ENCODE measurements at places on chromosomes 1 and 21. TPM values are rescaled to one million over a fixed set of nuclear protein-coding genes. Genes with fewer than 3 reads are reported as not detected.

- DNase-seq, result no peak
These were observed 144.3 kb upstream of the PRMT6 start for GRCh38 chr1:106912131-106912530.

GRCh38 chr1:43636006-43636641 lies 13.8 kb upstream of the KDM4A start:
- DNase-seq, result no peak

DNA sequence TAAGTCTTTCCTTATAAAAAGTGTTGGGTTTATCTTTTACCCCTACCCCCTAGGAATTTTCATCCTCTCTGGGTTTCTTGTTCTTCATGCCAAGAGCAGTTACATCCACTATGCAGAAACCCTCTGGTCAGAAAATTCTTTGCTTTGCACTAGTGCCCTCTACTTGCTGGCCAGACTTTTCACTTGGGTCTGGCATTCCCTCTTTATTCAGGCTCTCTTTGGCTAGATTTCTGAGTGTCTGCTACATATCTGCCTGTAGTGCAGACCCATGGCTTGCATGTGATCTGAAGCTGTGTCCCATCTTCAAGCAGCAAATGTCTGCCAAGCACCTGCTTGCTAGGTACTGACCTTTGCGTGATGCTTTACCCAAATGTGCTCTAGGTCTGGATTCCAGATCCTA lies 237.0 kb downstream of the GPATCH2 start:
- no peak for DNase-seq

DNA sequence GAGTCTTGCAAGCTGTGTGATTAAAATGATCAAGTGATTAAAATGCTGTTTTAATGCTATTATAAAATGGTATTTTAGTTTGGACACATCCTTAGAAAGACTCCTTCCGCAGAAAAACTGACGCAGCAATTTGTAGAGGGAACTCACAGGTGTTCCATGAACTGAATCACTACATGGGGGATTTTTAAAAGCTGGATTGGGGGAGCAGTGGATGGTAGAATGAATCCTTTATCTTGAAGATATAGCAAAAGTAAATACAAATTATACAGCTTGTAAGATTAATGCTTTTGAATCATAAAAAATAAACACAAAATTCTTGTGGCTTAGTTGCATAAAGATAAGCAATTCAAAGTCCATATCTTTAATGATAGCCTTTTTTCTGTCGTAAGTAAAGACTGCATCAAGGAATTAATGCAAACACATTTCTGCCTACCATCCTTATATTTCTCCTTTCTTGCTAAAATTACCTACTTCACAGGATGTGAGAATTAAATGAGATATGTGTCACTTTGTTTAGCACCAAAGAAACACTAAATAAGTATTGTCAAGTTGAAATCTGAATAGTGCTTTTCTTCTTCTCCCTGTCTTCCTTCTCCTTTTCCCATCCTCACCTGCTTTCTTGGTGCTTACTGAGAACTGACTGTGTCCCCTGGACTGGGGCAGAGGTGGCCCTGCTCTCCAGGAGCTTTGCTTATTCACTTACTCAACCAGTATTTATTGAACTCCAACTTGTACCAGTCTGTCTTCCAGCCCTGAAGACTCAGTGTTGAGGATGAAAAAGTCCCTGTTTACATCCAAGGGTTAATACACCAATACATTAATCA lies 61.5 kb upstream of the F3 start:
- no peak for DNase-seq

Gene TMEM52
- total RNA-seq, result 65.6 TPM

Gene CYP4A22
- not detected for total RNA-seq

- DNase-seq, result no peak
These were observed 63.5 kb downstream of the DNTTIP2 start for GRCh38 chr1:93815366-93816110.

GRCh38 chr1:36692465-36693160 lies 209.9 kb upstream of the CSF3R start:
- DNase-seq, result no peak

GRCh38 chr1:232322162-232322734 lies 307.7 kb downstream of the SIPA1L2 start:
- no peak for DNase-seq

GRCh38 chr1:101448018-101448417 lies 211.2 kb downstream of the S1PR1 start:
- no peak for DNase-seq

Gene MYOC
- total RNA-seq, result 1.3 TPM

DNA sequence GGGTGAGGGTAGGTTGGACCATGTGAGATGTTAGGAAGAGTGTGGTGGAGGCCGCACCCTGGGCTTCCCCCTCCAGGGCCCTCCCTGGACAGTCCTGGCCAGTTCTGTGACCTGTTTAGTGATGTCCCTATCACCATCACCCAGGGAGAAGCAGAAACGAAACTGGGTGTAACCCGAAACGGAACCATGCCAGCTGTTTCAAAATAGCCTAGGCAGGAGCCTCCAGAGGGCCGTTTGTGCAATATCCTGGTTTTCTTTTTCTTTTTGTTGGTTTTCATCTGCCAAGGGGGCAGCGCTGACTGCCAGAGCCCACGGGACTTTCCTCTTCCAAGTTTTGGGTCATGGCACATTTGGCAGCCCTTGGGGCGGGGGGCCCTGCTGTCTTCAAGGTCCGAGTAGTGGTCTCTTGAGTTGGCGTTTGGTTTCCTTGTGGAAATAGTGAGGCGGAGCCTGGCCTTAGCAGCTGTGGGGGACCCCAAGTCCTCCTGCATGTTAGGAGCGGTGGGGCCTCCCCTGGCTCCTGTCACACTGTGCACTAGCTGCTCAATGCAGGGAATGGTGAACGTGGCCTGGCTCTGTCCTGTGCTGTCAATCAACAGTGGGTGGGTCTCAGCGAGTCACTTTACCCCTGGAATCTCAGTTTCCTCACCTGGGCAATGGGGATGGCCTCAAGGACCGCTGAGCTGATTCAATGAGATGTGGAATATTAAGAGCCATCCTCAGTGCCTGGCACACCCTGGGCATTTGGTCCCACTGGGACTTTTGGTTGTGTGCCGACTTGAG lies 90.7 kb downstream of the ARHGEF10L start:
- DNase-seq, result no peak

GRCh38 chr1:27811741-27812500 lies 18.7 kb upstream of the PPP1R8 start:
- DNase-seq, result no peak
